ENCODE measurements at places on chromosomes 7 and 10. TPM values are rescaled to one million over a fixed set of nuclear protein-coding genes. Genes with fewer than 3 reads are reported as not detected.

ASB10 gene
- total RNA-seq, result not detected

GSTO1 gene
- total RNA-seq, result 129 TPM

HK1 gene
- total RNA-seq, result 126 TPM

LRRC17 gene
- 0.30 TPM for total RNA-seq

DMBT1 gene
- total RNA-seq, result not detected

UNCX gene
- total RNA-seq, result not detected

DNA sequence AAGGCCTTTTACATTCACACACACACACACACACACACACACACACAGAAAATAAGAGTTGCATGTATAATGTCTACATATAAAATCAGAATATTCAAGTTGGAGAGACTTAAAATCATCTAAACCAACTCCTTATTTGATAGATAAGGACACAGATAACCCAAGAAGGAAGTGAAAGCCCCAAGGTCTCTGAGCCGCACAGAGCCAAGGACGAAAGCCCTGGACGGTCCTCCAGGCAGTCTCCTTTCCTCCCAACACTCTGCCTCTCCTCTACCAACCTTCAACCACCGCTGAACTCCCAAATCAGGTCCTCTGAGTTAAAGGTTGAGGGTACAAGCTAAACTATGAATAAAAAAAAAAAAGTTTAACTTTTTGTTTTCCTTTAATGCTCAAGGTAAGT, 28.2 kb downstream of the UBE2H start:
- DNase-seq, result no peak

DNA sequence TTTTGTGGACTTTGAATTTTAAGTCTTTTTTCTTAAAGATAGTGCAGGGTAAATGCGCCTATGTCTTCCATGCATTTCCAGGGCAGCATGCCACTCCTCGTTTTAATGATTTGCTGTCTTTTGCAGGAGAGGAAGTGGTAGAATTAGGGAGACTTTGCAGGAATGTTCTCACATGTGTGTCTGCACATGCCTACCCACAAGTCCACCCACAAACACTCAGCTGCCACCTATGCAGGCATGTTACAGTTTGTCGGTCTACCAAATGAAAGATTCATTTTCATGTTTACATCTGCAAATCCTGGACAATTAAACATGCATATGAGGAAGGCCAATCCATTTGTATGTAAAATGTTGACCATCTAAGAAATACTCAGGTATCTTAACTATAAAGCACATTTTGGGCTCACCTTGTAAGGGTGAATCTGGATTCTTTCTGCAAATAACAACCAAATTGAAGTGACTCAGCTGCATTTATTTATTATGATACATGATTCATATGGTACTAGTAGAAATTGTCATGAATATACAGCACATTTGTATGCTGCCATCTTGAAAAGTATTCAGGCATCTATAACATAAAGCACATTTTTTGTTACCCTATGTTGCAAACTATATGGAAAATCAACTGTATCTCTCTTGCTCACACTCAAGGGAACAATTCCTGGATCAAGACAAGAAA, 4.7 kb upstream of the TEX36 start:
- no peak for DNase-seq

DNA sequence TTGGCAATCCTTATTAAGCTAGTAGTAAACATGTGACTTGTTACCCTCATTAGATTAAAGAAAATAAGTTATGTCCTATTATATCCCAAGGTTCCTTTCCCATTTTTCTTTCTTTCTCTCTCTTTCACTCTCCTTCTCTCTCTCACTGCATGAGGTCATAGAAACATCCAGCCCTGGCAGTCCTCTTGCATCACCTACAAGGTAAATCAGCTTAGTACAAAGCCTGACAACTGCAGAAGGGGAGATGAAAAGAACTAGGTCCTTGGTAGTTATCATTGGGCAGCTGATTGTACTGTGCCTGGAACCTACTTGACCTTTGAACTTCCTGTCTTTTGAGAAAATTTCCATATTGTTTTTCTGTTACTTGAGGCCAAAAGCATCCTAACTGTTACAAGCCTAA, 307.9 kb upstream of the SP8 start:
- DNase-seq, result no peak

DNA sequence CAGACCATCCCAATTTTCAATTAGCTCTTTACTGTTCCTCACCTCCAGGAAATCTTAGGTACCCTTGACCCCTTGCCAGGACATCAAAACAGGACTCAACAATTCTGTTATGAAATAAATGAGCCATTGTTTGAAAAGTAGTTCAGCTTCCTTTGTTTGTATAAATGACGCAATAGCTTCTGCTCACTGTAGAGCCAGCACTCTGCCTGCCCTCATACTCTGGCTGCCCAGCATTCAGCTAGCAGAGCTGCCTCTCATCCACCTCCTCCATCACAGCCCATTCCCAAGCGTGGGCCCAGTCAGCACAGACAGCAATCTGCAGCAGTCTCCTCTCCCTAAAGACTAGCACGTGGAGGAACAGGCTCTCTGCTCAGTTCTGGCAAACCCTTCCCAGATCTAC, 478.6 kb downstream of the GRID1 start:
- no peak for DNase-seq

GRCh38 chr7:93948106-93948505, 26.6 kb downstream of the GNG11 start:
- no peak for DNase-seq

GRCh38 chr10:62112300-62112699, 156.3 kb downstream of the RTKN2 start:
- no peak for DNase-seq

DNA sequence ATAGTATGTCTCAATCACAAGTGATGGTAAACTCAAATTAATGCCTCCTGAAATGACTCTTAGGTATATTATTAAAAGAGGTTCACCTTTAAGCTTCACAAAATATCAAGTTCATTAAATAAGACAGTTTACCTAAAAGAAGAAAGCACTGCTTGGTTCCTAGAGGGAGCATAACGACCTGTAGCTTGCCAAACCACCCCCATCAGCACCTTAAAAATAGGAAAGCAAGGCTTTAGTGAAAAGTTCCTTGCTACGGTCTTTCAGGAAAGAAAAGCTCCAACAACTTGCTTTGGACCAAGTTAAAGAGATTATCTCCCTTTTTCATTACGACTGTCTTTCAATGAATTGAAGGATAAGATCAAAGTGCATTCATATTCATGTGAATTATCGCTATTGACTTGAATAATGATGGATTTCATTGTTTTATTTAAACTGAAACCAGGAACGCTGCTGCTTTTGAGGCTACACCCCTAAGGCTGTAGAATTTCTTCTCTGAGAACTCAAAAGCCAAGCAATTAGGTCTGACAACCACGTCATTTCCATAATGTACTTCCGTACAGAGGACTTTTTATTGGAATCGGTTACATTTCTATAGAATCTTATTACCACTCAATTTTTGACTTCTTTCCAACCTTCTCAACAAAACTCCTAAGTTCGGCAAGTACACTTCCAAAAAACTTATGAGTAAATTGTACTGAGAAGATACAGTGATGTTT, 7.0 kb upstream of the SPAG6 start:
- DNase-seq, result no peak

Data from activated CD4-positive, alpha-beta T cell treated with anti-CD3 and anti-CD28 coated beads, Interleukin-2, amount 10 ng/mL, durations not matched to agents 7 days and 5 days (primary cell).